ENCODE measurements at places on chromosomes 16 and 17. TPM values are rescaled to one million over a fixed set of nuclear protein-coding genes. Genes with fewer than 3 reads are reported as not detected.

The ELMO3 gene
- 2.1 TPM for total RNA-seq

The HASPIN gene
- total RNA-seq: 2.3 TPM

The DNAI2 gene
- not detected for total RNA-seq

The KRT25 gene
- total RNA-seq: not detected

The OSGIN1 gene
- not detected for total RNA-seq

The LDAF1 gene
- total RNA-seq: 23.2 TPM

The CDH3 gene
- 1.3 TPM for total RNA-seq

The ABCC3 gene
- not detected for total RNA-seq

The CCL4L2 gene
- not detected for total RNA-seq

The ACSM3 gene
- total RNA-seq: 0.91 TPM

The TPSB2 gene
- not detected for total RNA-seq

The SOX15 gene
- 1.7 TPM for total RNA-seq

The SOCS7 gene
- 33.3 TPM for total RNA-seq
